ENCODE measurements at places on chromosomes 7 and 10.
A peak's percentile ranks its signal among the peaks of the same experiment; 100 is the strongest.

- peak; percentile 32 for DNase-seq
Observed at GRCh38 chr10:88687853-88688467, 18.1 kb upstream of the LIPK start.

DNA sequence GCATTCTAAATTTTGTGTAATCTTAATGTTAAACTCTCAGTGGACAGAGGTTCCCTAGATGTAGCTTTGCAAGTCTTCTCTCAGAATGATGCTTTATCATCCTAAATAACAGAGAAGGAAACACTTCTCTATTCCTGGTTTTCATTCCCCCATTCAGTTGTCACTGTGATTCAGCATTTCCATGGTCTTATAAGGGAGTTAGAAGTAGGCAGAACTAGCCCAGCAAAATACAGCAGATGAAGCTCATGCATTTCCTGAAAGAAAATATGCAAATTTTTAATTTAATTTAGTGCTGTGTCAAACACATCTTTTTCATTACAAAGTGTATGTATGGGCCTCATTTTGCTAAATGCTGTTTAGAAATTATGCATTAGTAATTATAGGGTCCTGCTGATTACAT is 70.1 kb downstream of the ITPRID1 start:
- DNase-seq: no peak

DNA sequence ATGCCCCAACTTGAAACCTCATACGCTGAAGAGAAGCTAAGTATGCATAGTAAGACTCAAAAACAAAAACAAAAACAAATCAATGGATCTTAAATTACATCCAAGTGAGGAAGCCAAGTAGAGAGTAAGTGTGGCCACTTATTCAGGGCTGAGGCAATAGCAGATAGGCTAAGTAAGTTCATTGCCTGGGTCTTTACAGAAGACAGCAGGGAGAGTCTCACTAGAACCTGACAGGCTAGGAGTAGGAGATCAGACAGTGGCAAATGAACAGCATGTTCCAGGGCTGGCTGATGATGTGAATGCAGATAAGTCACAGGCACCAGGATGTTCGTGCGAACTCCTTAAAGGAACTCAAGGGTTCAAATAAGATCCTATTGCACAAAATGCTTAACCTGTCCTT is 568.6 kb downstream of the KCNMA1 start:
- no peak for DNase-seq

- DNase-seq: no peak
Observed at GRCh38 chr7:37346761-37347160, 101.9 kb downstream of the ELMO1 start.

DNA sequence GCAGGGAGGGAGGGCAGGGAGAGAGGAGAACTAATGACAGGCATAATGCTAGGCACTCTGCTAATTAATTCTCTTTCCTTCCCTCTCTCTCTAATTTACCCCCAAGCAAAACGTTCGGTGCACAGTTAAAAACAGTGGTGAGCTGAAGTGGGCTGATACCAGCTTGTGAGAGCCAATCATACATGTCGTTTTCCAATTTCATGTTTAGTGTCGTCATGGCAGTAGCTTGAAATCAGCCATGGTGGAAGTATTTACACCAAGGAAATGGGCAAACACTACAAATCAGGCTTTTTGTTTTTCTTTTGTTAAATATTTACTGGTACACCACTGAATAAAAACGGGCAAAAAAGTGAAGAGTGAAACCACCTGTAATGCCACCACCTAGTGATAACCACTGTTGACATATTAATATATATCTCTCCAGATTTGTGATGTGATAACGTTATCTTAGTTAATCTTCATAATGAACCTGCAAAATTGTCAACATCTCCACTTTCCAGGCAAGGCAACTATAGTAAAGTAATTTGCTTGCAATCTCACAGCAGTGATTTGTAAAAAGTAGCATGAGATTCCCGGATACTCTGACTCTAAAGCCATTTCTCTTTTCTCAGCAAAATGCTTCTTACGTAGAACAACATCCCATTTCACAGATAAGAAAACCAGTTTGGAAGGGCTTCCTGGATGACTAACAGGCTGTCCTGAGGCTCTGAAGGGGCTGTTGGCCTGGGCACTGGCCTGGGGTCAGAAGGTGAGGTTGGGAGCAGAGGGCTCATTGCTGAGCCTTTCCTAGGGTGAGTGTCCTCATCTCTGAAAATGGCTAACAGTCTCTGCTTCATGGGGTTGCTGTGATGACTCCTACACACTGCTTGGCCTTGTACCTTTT is 83.7 kb downstream of the ATXN7L1 start:
- no peak for DNase-seq

- DNase-seq: peak; percentile 62
Observed at GRCh38 chr10:44030132-44030531, 354.8 kb downstream of the CXCL12 start.

DNA sequence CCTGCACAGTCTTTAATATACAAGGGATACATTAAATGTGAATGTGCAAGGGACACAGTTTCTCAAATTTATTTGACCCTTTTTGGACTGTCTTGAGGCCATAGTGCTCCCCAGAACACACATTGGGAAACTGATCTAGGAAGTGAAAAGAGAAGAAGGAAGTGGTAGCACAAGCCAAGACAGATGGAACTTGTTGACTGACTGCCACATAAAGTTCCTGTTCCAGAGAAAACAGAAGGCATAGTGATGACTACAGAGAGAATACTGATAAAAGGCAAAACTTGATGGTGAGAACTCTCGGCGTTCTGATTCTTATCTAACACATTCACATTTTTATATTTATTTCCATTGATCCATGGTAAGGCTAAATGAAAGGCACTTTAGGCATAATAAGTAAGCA is 1216.4 kb downstream of the CNTNAP2 start:
- no peak for DNase-seq

DNA sequence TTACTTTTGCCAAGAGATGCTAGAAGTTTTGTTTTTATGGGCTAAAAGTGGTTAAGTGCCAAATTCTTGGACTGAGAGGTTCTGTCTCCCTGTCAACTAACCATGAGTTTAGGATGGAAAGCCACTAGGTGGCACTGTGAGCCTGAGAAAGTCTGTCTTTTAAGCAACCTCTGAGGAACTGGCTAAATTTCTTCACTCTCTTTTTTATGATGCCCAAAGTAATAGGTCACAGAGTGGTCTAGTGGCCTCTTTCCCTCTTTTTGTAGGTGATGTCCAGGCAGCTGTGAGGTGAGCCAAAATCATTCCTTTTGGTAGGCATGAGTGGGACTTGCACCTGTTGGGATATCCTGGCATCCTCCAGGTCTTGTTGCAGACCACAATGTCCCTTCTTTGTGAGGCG is 56.8 kb downstream of the SND1 start:
- peak; percentile 77 for DNase-seq

DNA sequence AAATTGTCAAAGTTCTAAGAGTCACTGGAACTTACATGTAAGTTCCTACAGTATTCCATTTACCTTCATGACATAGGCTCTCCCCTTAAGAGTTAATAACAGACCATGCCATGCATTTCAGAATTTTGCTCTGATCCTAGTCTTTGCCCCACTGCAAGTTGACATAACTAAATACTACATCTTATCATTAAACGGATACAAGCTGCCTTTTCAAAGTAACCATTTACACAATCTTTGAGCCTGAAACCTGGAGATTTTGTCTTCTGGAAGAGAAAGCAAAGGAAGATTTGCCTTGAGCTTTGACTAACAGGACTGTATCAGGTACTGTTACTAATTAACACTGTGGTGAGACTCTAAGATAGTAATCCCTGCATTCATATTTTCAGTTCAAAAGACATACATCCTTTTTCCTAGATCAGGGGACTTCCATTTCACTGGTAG is 9.3 kb upstream of the AKR1D1 start:
- DNase-seq: peak; percentile 73

- DNase-seq: no peak
Observed at GRCh38 chr7:70942791-70943190, 189.2 kb upstream of the GALNT17 start.

- no peak for DNase-seq
Observed at GRCh38 chr10:119917777-119918176, 25.2 kb downstream of the SEC23IP start.

- no peak for DNase-seq
Observed at GRCh38 chr7:72408966-72409637, 3.0 kb downstream of the CALN1 start.

- no peak for DNase-seq
Observed at GRCh38 chr7:150999497-151000230, 8.8 kb downstream of the NOS3 start.

DNA sequence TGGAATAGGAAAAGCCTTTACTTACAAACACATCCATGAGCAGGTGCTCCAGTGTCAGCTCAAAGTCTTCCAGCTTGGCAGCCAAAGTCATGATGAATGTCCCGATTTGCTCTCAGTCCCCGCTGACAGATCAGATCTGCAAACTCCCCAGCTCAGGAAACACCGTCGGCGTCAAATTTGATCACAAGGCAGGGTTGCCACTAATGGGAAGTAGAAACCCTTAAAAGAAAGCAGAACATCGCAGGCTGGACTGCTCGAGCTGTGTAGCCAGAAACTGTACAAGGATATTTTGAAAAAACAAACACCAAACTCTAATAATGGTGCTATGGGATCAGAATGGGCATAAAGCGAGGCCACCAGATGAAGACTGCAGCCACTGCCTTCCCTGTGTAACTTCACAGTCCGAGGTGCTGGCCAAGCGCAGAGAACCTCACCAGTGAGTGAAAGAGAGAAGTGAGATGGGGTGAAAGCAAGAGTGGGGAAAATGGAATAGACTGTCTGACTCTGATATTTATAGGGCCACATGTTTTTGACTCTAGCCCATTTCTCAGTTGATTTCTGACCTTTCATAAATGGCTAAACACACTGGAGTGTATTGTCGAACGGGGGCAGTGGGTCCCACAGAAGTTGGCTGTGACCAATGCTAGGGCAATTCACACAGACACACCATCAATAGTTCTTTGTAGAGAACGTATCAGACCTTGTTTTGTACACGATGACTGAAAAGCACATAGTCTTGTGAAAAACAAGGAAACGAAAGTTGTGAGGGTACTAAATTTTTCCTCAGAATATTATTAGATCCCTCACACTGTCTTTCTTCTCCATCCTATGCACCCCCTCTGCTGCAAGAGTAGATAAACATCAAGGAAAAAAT is 306.2 kb downstream of the FRMD4A start:
- no peak for DNase-seq

DNA sequence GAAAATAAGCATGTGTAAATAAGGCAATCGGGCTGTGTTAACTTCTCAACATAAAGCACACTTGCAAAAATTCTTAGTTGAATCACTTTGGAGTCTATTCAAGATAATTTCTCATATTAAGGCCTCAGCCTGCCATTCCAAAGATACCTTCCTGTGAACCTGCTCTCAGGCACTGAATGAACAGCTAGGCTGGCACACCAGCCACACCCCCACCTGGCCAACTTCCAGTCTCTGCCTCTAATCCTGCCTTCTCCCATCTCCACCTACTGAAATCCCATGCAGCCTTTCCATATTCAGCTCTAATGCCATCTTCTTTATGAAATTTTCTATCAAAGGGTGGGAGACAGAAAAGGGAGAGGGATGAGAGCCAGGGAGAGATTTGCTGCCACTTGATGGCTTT is 17.1 kb upstream of the MACROH2A2 start:
- no peak for DNase-seq

DNA sequence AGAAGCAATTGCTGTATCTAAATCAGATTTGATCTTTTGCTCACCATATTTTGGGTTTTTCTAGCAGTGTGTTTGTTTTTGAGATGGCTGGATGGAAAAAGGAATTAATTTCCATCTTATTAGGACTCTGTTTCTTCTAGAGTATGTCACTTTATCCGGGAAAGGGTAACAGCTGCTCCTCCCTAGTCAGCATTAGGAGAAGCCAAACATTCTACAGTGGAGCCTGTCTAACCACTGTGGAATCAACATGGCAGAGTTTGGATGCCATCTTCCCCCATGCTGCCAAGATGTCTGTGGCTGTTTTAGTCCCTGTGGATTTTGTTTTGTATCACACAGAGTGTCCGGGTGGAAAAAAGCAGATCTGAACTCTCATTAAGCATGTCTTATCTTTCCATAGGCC is 16.0 kb upstream of the LMOD2 start:
- no peak for DNase-seq

GRCh38 chr7:51251290-51251689 is 65.3 kb downstream of the COBL start:
- DNase-seq: peak; percentile 60

GRCh38 chr7:91280185-91280584 is 16.0 kb downstream of the FZD1 start:
- no peak for DNase-seq

DNA sequence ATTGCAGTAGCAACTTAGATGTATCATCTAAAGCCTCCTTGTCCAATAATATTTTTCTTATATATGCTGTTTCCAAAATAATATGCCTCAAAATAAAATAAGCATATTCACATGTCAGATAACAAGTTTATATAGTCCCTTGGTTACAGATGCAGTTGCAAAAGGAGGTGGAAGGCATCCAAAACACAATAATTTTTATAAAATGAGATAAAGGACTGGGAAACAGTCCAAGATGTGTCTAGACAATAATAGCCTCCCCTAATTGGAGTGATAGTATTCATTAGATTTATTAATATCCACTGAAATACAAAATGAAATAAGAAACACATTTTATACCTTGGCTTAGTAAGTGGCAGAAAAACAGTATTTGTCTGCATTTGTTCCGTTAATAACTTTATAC is 30.3 kb downstream of the BCAP29 start:
- no peak for DNase-seq

DNA sequence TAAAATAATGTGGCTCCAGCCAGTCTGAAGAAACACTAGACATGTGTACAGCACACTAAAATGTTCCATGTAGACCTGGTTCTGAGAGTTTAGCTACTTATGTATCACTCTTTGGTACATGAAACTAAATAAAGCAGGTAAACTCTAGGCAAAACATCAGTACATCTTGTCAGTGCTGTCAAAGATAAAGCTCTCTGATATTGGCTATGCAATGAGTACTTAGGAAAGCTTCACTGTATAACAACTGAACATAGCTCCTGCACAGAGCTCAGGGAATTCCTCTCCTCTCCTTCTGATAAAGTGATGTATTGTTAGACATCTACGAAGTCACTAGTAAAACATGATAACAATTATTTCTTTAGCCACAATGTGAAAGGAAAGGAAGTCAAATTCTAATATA is 3.5 kb downstream of the LRRN3 start:
- no peak for DNase-seq

GRCh38 chr10:79018521-79019011 is 50.2 kb upstream of the ZMIZ1 start:
- no peak for DNase-seq

DNA sequence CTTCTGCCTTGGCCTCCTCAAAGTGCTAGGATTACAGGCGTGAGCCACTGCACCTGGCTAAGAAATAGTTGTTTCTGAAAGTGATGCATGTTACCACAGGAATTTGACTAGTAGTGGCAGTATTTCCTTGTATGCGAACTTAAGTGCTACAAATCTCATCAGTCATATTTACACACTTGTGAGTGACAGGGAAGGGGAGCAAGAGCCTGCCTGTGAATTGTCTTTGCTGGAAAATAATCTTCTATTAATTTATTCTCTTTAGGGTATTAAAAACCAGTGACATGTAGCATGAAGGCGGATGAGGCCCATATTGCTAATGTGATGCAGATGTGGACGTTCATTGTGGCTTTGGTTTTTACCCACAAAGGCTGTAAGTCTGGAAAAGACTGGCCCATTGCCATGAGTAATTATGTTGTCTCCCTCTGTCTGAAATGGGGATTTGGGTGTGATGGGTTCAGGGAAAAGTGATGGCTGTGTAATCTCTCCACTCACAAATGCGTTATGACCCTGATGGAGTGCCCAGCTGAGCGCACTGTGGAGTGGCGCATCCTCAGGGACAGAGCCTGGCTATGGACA is 97.6 kb downstream of the CCNY start:
- DNase-seq: peak; percentile 78

GRCh38 chr7:150357771-150358427 is 10.7 kb upstream of the REPIN1 start:
- no peak for DNase-seq

GRCh38 chr7:44914992-44915607 is 29.8 kb upstream of the PURB start:
- no peak for DNase-seq
